ENCODE measurements at places on chromosomes 3 and 15.

DNA sequence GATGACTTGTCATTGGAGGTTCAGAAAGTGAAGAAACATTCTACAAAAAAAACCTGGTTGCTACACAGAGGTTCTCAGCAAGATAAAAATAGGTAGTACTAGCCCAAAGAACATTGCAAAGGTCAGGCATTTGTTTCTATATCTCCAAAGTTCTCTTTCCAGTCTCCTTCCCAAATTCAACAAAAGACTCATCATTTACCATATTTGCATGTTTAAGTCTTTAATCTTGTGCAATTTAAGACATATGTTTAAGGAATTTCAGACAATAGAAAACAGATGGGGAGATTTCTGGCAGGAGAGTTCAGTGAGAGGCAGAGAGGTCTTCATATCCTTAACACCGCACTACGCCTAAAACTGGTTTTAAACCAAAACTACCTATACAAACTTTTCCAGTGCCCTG lies 173.8 kb upstream of the THBS1 start:
- no peak for DNase-seq

GRCh38 chr15:33508703-33509102 lies 197.9 kb downstream of the RYR3 start:
- no peak for DNase-seq

DNA sequence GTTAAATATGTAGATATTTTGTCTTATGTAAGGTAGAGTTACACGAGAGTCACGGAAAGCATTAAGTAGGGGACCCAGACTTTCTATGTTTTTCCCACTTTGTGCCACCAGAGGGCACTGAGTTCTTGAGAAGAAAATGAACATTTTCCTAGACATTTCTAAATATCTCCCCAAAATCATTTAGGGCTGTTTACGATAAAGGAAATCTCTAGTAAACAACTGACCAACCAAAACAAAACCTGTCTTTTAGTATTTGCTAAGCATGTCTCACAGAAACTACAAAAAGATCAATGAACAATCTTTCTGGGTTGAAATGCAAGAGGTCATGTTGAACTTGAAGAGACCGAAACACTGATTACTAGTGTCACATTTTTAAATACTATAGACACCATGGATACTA lies 16.1 kb downstream of the POU1F1 start:
- peak; percentile 8 for DNase-seq

DNA sequence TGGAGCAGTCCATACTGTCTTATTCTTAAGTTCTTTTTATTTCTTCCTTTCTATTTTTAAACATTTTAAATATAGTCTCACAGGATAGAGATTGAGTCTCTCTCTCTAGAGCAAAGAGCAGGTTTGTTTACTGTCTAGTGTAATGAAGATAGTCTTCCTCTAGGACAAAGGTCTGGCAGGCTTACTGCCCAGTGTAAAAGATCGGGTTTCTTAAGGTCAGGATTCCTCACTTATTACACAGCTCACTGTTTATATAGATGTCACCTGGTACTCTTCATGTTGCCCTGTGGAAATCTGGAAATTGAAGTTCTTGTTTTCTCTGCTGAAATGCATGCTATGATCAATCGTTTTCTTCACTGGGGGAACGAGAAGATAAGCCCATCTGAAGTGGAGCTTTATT lies 76.0 kb downstream of the ZBBX start:
- DNase-seq: no peak

DNA sequence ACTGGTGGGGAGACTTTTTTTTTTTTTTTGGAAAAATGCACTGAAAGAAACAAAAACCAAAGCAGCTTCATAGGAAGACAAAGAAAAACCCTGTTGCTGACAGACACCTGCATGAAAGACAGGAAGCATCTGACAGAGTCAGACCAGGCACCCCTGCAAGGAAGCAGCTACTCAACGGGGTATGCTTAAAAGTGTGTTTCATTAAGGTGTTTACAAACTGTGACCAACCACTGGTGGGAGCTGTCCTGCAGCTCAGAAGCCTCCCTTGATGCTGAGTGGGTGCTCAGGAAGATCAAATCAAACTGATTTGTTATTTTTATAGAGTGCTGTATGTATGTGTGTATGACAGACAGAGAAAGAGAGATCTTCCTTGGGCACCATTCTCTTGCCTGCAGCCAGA lies 34.7 kb upstream of the AGBL1 start:
- no peak for DNase-seq

GRCh38 chr3:70298385-70298784 lies 14.1 kb downstream of the MDFIC2 start:
- no peak for DNase-seq

GRCh38 chr3:166877971-166878370 lies 502.1 kb downstream of the ZBBX start:
- DNase-seq: no peak

GRCh38 chr15:65828585-65828984 lies 36.5 kb upstream of the DENND4A start:
- DNase-seq: no peak

GRCh38 chr3:123372686-123373473 lies 76.0 kb downstream of the ADCY5 start:
- DNase-seq: no peak

GRCh38 chr3:16086690-16087089 lies 87.8 kb upstream of the GALNT15 start:
- DNase-seq: no peak

DNA sequence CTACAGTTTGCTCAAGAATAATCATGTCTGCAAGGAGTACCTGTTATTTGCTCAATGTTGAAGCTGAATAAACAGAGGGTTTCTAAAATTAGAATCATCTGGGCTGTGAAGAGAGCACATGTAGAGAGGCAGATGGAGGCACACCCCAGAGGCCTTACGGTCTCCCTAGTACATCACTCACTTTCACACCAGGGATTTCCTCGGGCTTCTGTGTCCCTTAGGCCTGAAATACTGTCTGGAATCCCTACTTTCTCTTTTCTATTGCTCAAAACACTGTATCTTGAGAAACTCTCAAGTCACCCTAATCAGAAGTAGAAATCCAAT lies 473.7 kb upstream of the ROBO2 start:
- DNase-seq: no peak

- no peak for DNase-seq
Measured at GRCh38 chr3:115968871-115969270, 345.6 kb downstream of the GAP43 start.

DNA sequence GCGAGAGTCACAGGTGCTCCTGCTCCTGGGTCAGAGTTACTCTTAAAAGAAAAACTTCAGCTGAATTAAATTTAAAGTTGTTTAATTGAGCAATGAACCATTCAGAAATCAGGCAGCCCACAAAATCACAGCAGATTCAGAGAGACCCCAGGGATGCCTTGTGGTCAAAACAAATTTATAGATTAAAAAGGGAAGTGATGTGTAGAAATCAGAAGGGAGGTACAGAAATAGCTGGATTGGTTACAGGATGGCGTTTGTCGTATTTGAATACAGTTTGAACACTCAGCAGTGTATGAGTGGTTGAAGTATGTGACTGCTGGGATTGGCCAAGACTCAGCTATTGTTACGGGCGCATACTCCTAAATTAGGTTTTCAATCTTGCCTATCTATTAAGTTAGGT lies 58.6 kb downstream of the UACA start:
- DNase-seq: no peak

GRCh38 chr3:109351231-109351630 lies 13.9 kb upstream of the DPPA4 start:
- DNase-seq: no peak

- no peak for DNase-seq
Measured at GRCh38 chr3:71185733-71186455, 397.6 kb downstream of the FOXP1 start.

GRCh38 chr3:105523501-105523900 lies 156.8 kb downstream of the ALCAM start:
- DNase-seq: no peak

GRCh38 chr3:119608405-119609000 lies 10.8 kb downstream of the PLA1A start:
- no peak for DNase-seq

DNA sequence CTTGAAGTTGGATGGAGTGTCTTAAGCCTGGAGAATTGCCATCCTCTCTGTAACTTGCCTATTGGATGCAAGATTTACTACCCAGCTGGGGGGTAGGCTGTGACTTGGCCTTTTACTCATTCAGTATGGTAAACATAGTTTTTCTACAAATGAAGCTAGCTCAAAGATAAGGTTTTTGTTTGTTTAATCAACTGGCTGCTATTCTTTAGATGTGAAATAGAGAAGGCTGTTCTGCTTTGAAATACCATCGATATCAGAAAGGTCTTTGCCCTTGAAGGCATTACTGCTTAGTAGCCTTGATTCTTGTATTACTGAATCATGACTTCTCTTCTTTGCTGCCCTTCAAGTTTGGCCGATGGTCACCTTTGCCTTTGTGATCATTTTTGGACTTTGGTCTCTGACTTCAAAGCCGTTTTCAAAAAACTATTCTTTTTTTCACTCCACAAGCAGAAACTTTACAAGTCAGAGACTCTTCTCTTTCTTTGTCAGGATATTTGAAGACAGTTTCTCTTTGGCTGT lies 83.1 kb downstream of the GAP43 start:
- DNase-seq: no peak

GRCh38 chr15:73683777-73684580 lies at the start of gene CD276:
TSS of gene CD276 (plus strand) at chr15:73684383. CDS start at chr15:73699640, 15,257 bp downstream.
- DNase-seq: no peak

- no peak for DNase-seq
Measured at GRCh38 chr3:33152363-33153360, 38.8 kb downstream of the CRTAP start.

- no peak for DNase-seq
Measured at GRCh38 chr15:100717596-100717995, 115.2 kb downstream of the ASB7 start.

DNA sequence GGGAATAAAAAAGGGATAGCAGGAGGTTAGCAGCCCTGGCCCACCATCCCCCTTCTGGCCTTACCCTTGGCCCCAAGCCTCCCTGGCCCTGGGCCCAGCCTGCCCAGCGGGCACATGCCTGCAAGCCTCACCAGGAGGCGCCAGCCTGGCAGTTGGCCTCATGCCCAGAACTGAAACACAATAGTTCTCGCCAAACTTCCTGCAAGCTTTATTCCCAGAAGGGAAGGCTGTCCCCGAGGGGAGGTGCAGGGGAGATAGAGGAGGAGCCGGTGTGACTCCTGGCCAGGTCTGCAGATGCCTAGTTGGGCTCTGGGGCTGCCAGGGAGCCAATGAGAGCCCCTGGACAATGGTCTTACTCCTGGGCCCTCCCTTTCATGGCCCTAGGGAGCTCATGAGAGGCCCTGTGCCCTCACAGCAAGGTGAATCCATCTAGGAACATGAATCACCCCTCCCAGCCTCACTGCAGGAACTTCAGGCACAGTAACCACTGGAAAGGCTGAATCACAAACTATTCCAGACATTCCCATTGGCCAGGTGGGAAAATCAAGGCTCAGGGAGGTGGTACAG lies 4.0 kb downstream of the CCDC33 start:
- DNase-seq: no peak

GRCh38 chr3:23590424-23591273 lies 215.1 kb upstream of the UBE2E1 start:
- DNase-seq: no peak

- no peak for DNase-seq
Measured at GRCh38 chr3:194879126-194879877, 193.6 kb downstream of the FAM43A start.

- DNase-seq: no peak
Measured at GRCh38 chr15:57395292-57395691, 19.0 kb downstream of the CGNL1 start.

- no peak for DNase-seq
Measured at GRCh38 chr3:62818347-62818746, 56.9 kb downstream of the CADPS start.

DNA sequence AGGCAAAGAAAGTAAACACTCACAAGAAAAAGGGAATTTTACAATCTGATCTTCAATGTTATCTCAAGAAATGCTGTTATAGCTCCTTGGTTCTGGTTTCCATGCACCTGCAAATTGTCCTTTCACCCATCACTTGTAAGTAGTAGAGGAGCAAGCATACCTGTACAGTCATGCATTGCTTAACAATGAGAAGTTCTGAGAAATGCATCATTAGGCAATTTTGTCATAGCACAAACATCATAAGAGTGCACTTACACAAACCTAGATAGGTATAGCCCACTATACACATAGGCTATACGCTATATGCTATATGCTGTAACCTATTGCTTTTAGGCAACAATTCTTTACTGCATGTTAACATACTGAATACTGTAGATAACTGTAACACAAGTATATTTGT lies 672.3 kb downstream of the FHIT start:
- no peak for DNase-seq

GRCh38 chr3:182482705-182483104 lies 310.6 kb upstream of the ATP11B start:
- DNase-seq: no peak

DNA sequence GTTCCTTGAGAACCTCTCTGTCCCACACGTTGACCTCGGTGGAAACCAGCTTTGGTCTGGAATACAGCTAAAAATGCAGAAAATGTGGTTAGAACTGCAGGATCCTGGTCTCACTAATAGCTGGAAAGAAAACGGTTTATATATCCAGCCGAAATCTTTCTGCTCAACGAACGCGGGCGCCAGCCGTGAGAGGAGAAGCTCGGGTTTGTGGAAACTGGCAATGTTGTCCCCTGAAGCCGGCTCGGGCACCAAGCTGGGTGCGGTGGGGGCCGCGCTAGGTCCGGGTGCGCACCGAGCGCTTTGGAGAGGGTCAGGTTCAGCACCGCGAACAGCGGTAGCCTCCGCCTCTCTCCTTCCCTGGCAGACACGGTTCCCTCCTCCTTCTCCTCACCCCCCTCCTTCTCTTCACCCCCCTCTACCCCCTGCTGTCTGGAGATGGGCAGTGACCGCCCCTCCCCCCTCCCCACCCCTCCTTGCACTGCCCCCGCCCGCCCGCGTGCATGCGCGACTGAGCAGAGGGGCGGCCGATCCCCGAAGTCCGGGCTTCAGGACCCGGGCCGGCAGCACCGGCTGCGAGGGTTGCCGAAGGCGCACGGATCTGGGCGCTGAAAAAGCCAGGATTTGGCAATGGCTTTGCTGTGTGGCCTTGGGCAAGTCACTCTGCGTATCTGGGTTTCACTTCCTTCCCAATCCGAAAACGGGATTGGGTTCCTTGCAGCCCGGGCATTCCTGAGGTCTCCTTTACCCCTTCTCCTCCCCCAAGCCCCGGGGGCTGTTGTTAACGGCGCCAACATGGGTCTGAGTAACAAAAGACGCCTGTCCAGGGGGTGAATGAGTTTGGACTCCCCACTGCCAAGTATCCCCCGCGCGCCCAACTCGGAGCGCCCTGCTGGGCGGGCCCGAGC lies at the start of gene SKOR1:
Gene SKOR1 (plus strand): TSS at position 534 of the 905 bp plus-strand sequence. CDS start 94 bp downstream, at position 628.
- DNase-seq: no peak

Data from activated CD8-positive, alpha-beta memory T cell treated with anti-CD3 and anti-CD28 coated beads for 1 hour (primary cell).